ENCODE measurements at places on chromosomes 1 and 21.

- DNase-seq = no peak
Observed at GRCh38 chr1:37537378-37537777, 16.7 kb downstream of the SNIP1 start.

- peak; percentile 47 for DNase-seq
Observed at GRCh38 chr1:169483500-169483966, 2.2 kb downstream of the SLC19A2 start.

- no peak for DNase-seq
Observed at GRCh38 chr1:212545941-212546635, 62.5 kb upstream of the ATF3 start.

- DNase-seq = no peak
Observed at GRCh38 chr1:202688401-202688800, 21.9 kb downstream of the SYT2 start.

GRCh38 chr1:226690460-226690982 is 48.6 kb downstream of the ITPKB start:
- DNase-seq = no peak

DNA sequence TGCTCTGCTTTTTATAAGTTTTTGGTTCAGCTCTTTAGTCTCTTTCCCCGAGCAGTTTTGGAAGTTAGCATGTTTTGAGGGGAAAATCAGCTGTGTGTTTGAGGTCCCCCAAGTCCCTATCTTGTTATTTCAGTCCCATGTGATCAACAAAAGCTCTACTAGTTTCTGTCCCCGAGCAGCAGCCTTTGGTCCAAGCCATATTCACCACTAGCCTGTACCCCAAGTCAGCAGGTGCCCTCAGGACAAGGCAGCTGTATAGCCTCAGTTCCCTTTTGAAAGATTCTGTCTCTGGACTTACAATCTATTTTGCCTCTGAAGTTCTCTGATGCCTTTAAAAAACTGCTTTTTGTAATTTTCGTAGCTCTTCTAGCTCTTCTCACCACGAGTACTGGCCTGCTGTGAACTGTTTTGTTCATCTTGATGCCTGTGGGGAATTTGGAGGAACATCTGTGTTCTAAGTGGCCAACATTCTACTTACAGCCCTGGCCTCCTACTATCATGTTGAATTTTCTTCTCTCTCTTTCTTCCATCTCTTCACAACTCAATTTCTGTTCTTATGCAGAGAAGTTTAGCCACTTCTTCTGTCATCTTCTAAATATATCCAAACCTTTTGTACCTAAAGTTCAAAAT is 16.7 kb downstream of the UAP1 start:
- no peak for DNase-seq

DNA sequence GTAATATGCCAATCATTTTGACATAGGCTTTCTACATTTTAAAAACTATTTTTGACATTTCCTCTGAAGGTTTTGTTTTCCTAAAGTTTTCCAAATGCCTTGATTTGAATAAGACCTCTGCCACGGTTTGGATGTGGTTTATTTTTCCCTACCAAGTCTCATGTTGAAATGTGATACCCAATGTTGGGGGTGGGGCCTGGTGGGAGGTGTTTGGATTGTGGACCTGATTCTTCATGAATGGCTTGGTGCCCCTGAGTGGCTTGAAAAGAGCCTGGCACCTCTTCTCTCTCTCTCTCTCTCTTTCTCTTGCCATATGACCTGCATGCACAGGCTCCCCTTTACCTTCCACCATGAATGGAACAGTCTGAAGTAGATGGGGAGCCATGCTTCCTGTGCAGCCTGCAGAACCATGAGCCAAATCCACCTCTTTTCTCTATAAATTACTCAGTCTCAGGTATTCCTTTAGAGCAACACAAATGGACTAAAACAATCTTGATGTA is 14.8 kb downstream of the MMEL1 start:
- no peak for DNase-seq

- DNase-seq = no peak
Observed at GRCh38 chr21:46347791-46348381, 23.9 kb downstream of the PCNT start.

- DNase-seq = no peak
Observed at GRCh38 chr1:233673261-233673946, 59.5 kb downstream of the KCNK1 start.

- DNase-seq = no peak
Observed at GRCh38 chr1:113813218-113813617, 942 bp upstream of the RSBN1 start.

DNA sequence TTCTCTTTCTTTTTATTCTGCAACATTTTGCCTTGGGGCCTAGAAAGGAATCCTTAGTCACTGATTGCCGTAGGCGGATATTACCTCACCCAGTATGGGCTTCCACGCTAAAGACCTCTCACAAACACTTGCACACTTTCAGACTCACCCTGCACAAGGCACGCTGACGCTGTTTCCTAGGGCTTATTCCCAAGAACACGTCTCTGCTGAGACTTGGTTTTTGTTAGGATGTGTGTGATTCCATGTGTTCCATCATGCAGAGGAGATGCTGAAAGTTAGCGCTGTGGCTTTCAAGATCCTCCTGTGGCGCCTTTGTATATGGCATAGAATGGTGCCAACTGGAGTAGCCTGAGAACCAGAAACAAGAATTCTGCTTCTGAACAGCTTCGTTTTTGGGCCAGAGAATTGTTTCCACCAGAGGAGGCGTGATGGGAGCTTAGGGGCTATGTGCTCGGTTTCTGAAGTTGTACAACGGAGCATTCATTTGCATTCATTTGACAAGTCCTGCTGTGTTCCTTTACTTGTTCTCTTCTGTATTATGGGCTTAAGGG is 297.0 kb downstream of the DISC1 start:
- no peak for DNase-seq

DNA sequence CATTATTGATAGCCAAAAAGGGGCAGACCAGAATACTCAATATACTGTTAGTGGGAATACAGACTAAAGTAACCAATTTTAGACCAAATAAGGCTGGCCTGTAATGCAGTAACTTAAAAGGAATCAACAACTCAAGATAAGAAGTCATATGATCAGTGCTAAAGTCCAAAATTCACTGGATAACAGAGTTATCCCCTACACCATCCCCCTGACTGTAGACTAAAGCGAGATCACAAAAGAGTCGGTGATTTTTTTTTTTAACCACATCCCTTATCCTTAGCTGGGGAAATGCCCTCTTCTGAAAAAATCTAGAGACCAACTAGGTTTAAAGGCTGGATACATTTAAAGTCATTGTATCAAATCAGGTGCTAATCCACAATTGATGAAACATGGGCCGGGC is 7.7 kb downstream of the UBR4 start:
- no peak for DNase-seq

DNA sequence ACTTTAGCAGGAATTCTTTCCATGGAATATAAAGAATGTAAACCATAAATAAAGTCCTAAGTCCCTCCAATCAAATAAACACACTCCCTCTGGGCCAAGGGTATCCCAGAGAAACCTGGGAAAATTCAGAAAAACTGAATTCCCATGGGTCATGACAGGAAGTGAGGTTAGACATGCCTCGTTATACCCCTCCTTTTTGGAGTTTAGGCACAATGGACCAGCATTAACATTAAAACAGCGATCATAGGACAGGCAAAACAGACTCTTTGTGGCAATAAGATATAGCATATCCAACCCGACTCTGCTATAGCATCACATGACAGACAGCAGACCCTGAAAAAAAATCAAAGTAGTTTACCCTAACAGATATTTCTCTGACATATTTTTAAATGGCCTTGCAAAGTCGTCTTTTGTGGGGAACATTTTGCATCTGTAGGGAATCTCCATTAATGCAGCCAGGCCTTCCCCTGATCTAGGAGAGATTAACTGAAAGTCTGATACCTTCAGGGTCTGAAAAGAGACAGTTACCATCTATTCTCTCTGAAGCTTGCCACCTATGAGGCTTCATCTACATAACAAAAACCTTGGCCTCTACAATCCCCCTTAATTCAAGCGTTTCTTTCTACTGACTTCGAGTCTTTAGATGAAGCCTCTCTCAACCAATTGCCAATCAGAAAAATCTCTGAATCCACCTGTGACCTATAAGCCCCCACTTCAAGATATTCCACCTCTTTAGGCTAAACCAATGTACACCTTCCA is 143.0 kb upstream of the KCNK1 start:
- no peak for DNase-seq

- DNase-seq = no peak
Observed at GRCh38 chr21:45351061-45351460, 53.9 kb upstream of the COL18A1 start.

DNA sequence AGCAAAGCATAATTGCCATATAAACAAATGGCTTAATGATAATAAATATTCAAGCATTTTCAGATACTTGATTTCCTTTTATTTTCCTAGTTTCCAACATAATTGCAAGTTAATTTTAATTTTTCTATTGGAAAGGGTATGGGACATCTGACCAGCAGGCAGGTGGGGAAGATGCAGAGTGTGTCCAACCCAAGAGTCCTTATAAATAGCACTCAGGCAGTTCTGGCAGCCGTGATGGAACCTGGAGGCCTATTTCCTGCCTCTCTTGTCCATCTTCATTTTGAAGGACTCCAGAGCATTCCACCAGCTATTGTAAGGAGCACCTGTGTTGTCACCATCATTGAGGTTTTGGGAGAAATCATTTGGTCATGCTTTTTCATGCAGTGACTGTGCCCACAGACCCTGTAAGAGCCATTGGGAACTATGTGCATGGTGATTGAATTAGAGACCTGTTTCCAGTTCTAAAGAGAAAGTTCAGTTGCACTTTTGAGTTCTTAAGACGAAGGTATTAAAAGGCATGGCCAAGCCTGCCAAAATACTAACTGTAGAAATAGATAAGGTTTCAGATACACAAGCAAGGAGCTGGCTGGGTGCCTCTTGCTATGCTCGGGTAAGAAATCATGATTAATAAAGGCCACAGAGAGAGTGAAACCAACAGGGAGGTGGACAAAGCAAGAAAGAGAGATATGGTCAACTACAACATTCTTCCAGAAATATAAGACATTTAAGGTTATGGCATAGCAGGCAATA is 92.3 kb downstream of the SPATA46 start:
- DNase-seq = no peak

DNA sequence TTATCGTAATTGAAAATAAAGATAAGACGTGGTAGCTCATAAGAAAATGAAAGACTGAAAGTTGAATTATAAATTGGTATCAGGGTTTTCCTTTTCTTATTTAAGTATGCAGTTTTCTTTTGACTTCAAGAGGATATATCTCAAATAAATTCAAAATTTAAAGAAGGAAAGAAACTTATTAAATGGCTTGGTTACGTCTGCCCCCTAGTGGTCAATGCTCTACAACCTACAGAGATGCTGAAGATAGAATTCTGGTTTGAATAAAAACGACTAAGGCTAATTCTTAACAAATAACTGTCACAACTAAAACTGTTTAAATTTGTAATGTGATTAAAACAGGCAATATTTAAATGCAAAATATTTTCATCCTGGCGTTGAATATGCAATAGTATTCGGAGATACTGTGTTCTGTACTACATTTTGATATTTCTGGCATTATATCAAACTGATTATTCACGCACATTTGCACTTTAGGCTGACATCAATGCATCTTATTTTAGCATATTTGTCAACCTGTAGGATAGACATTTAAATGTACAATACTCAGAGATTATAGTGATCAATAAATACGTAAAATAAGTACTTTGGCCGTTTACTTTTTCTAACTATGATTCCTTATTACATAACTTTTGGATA is 26.8 kb downstream of the IFI44 start:
- DNase-seq = peak; percentile 60

DNA sequence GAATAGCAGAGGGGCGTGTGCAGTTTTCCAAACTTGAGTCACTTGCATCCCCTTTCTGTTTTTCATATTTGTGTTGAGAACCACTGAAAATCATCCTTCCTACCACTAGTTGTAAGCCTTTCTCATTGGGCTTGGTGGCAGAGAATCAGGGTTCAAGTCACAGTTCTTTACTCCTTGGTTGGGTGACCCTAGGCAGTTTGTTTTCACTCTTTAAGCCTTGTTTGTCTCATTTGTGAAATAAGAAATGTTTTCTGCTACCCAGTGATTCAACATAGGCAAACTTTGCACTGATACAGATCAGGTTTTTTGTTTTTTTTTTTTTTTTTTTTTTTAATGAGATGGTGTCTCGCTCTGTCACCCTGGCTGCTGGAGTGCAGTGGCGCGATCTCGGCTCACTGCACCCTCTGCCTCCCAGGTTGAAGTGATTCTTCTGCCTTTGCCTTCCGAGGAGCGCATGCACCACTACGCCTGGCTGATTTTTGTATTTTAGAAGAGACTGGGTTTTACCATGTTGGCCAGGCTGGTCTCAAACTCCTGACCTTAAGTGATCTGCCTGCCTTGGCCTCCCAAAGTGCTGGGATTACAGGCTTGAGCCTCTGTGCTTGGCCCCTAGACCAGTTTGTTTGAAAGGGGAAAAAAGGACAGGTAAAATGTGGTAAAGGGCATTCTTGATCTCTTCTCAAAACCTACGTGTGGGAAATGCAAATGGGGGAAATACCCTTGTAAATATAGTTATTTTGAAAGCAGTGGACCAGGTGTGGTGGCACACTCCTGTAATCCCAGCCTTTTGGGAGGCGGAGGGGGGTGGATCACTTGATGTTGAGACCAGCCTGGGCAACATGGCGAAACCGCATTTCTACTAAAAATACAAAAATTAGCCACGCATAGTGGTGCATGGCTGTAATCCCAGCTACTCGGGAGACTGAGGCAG is 3.2 kb downstream of the CLIC4 start:
- DNase-seq = no peak

- no peak for DNase-seq
Observed at GRCh38 chr21:34984356-34985058, 64.6 kb downstream of the RUNX1 start.

GRCh38 chr1:919271-919872 is 4.4 kb upstream of the SAMD11 start:
- DNase-seq = no peak

GRCh38 chr1:55081905-55082296 is 42.6 kb downstream of the PCSK9 start:
- DNase-seq = no peak

DNA sequence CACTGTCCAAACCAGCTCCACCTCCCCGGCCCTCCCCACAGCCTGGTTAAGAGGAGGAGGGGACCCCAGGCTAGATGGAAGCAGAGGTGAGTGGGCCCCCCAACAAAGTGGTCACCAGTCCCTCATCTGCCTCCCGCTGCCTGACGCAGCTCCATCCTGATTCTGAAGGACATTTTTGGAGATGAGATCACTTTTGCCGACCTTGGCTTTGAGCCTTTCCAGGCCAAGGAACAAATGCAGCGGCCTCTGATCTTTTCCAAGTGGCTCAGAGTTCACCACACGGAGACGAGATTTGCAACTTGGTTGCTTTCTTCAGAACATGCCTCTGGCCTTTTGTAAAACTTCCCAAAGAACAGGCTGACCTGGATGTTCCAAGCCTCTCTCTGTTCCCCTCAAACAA is 223.1 kb downstream of the NPHP4 start:
- DNase-seq = no peak
